Progenitor cell of endocrine pancreas (in vitro differentiated cells): ENCODE measurements at places on chromosomes 3 and 15. TPM values are rescaled to one million over a fixed set of nuclear protein-coding genes. Genes with fewer than 3 reads are reported as not detected.

MEGF11 gene
- total RNA-seq, result 0.60 and 1.2 TPM in 2 replicates

GRCh38 chr15:43702174-43702573 lies 8.5 kb downstream of the CKMT1A start:
- H3K4me1 ChIP-seq, result no peaks in the 10 kb centered on the region
- peaks cover 30% of the 10 kb centered on the region for H3K27me3 ChIP-seq
- H3K36me3 ChIP-seq, result no peaks in the 10 kb centered on the region
- no peak overlapping the region for H3K4me3 ChIP-seq
- no peak for DNase-seq

- H3K4me3 ChIP-seq, result no peak overlapping the region
- DNase-seq, result no peak
- H3K4me1 ChIP-seq, result no peaks in the 10 kb centered on the region
- no peaks in the 10 kb centered on the region for H3K27me3 ChIP-seq
- peaks cover 2% of the 10 kb centered on the region for H3K36me3 ChIP-seq
Observed at GRCh38 chr3:20185331-20185678, 701 bp downstream of the SGO1 start.

GRCh38 chr15:32718227-32718820 lies 520 bp downstream of the GREM1 start:
- DNase-seq, result no peak
- peaks cover 14% of the 10 kb centered on the region for H3K4me1 ChIP-seq
- H3K27me3 ChIP-seq, result peaks cover 89% of the 10 kb centered on the region
- H3K36me3 ChIP-seq, result no peaks in the 10 kb centered on the region
- H3K27ac ChIP-seq, result no peak overlapping the region

GRCh38 chr3:2092758-2093157 lies 5.9 kb upstream of the CNTN4 start:
- peaks cover 31% of the 10 kb centered on the region for H3K27me3 ChIP-seq
- peaks cover 12% of the 10 kb centered on the region for H3K4me1 ChIP-seq
- no peak for DNase-seq
- H3K36me3 ChIP-seq, result no peaks in the 10 kb centered on the region

DNA sequence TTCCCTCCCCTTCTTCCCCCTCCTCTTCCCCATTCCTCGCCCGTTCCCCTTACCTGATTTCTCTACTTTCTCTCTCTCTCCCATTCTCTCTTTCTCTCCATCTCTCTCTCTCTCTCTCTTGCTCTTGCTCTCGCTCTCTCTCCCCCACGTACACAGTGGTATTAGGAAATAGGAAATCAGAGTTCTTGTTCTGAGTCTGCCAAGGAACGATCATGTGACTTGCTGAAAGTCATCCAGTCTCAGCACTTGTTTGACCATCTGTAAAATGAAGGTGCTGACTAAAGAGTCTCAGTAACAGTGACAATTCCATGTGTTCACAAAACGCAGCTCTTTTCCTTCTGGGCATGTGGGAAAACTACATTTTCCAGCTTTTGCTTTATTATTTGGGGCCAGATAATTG lies 445.0 kb upstream of the TGFBR2 start:
- no peaks in the 10 kb centered on the region for H3K4me1 ChIP-seq
- no peaks in the 10 kb centered on the region for H3K36me3 ChIP-seq
- no peak overlapping the region for H3K27ac ChIP-seq
- H3K27me3 ChIP-seq, result no peaks in the 10 kb centered on the region

BSN gene
- total RNA-seq, result 3.0 and 3.8 TPM in 2 replicates

GRCh38 chr3:44772099-44772442 lies 10.5 kb downstream of the KIF15 start:
- H3K27me3 ChIP-seq, result no peaks in the 10 kb centered on the region
- no peak for DNase-seq
- no peaks in the 10 kb centered on the region for H3K4me1 ChIP-seq
- no peak overlapping the region for H3K27ac ChIP-seq
- no peak overlapping the region for H3K4me3 ChIP-seq

SLC38A3 gene
- total RNA-seq, result 43.5 and 44.7 TPM in 2 replicates

TRPM1 gene
- total RNA-seq, result not detected in 2 replicates

GOLGA6A gene
- total RNA-seq, result 0.64 and 0.89 TPM in 2 replicates
